Spinal cord (tissue), 10 donors: ENCODE measurements at places on chromosomes 1 and 21. TPM values are rescaled to one million over a fixed set of nuclear protein-coding genes. Genes with fewer than 3 reads are reported as not detected.

DNA sequence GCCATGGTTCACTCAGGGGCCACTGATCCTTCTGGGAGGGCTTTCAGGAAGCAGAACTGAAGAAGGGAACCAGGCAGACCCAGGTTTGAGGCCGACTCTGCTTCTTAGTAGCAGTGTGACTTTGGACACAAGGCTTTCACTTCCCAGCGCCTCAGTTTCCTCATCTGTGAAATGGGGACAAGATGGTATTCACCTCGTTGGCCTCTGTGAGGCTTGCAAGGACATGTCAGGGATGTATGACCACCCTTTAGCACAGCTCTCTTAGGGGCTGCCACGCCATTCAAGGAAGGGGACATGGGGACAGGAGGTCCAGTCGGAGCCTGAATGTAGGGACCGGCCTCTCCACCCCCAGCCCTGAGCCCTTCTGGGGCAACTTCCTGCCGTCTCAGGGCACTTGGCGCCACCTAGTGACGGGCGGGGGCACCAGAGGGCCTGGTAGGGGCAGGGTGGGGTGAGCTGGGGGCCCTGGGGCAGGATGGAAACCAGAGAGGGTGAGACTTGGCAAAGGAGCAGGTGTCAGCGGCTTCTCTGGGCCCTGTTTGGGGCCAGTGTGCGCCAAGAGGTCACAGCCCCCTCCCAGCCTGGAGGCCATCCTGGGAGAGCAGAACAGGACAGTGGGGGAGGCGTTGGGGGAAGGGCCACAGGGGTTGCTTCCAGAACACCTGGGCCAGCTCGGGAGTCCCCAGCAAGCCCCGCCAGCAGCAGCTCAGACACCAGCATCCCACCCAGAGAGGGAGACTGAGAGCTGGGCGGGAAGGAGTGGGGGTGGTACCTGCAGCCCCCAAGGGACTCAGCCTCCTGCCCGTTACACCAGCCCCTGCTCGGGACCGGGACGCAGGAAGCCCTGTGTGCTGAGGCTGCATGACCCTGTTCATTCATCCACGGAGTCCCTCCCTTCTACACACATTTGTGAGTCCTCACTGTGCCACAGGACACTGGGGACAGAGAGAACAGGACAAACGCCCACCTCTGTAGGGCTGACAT lies 102.5 kb upstream of the TARDBP start:
- DNase-seq, result no peak

- DNase-seq, result no peak
Observed at GRCh38 chr21:41730367-41730765, 36.5 kb downstream of the RIPK4 start.

GRCh38 chr1:168408884-168409283 lies 128.2 kb downstream of the TBX19 start:
- no peak for DNase-seq

DNA sequence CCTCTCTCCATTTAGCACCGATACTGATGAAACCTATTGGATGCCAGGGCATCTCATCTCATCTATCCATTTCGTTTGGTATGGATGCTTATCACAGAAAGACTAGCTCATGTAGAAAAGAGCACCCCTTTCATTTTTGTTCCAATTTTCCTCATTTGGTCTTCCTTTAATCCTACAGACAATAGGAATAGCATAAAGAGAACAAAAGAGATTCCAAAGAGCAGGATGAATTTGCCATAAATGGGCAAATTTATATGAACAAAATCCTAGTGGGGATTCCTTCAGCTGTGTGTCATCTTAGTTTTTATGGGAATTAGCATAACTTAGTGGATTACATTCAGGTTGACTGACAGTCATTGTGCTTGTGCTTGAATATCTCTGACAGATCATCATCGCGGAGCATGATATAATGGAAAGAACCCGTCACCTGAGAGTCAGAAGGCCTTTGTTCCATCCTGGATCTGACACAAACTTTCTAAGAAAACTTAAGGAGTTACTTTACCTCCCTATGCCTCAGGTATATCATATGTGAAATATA lies 777.5 kb upstream of the ADGRL2 start:
- no peak for DNase-seq

ALX3 gene
- not detected for total RNA-seq
